Effector CD4-positive, alpha-beta T cell (primary cell): ENCODE measurements at places on chromosomes 12 and 14.

- DNase-seq = no peak
Observed at GRCh38 chr12:6180268-6181051, 19.7 kb upstream of the CD9 start.

DNA sequence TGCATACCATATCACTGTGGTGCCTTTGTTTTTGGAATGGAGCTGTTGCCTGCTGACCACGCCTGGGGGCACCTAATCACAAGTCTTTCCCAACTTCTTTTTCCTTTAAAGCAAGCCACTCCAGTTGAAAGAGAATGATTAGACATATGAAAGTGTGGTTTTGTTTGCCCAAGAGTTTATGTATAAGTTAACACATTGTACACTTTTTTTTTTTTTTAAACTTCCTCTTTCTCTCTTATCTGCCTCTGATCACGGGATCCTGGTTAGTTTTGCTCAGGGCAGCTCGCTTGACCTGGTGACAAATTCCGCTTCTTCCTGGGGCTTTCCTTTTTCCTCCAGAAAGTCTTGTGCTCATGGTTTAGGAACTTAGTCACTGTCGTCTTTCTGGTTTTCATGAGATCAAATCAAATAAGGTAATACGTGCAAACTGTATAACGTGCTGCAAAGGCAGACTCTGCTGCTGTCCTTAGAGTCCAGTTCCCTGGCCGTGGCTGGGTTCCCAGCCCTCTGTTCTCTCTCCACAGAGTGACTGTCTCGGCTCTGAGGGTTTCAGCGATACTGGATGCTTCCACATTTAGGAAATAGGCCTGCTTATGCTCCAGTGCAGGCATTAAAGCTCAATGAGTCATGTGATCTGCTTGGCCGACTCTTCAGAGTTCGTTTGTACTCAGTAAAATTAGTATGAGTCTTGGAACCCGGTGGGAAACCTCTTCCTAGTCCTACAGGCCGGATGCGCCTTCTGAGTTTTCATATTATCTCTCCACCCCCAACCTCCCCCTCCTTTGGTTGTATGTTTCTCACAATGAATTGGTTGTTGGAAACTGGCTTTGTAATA, 15.2 kb downstream of the RASSF3 start:
- DNase-seq = no peak

DNA sequence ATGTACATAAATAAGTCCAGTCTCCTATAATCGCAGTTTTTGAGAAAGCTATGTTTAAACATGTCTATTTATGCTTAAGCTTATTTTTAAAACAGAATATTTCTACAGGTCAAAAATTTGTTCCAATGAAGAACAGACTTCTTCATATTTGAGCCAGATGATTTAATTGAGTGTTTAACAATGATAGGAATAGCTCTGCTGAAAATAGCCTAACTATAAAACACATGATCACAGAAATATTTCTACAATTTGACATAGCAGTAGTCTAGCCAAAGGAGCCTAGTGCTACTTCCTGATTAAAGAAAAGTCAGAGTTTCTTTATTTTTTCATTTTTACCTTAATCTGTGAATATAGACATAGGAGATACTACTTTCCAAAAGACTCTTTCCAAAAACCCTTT, 29.4 kb downstream of the DCP1B start:
- no peak for DNase-seq

GRCh38 chr12:50257236-50258166, 25.8 kb downstream of the LIMA1 start:
- DNase-seq = no peak

- no peak for DNase-seq
Observed at GRCh38 chr14:101878211-101878821, 86.1 kb upstream of the DYNC1H1 start.

- DNase-seq = no peak
Observed at GRCh38 chr12:76688631-76689030, 75.3 kb upstream of the ZDHHC17 start.

DNA sequence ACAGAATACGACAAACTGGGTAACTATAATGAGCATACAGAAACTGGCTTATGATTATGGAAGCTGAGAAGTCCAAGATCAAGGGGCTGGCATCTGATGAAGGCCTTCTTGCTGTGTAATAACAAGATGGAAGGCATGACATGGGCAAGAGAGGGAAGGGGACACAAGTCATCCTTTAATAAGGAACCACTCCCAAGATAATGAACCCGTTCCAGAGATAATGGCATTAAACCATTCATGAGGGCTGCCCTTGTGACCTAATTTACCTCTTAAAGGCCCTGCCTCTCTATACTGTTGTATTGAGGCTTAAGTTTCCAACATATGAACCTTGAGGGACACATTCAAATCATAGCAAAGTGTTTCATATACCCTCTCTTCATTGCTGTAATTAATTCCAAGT, 4.6 kb upstream of the VTI1B start:
- no peak for DNase-seq

- no peak for DNase-seq
Observed at GRCh38 chr14:103709814-103710213, 5.4 kb downstream of the XRCC3 start.

GRCh38 chr12:19885093-19885812, 446.0 kb downstream of the AEBP2 start:
- no peak for DNase-seq

- DNase-seq = no peak
Observed at GRCh38 chr14:76782885-76783566, 21.8 kb downstream of the VASH1 start.

DNA sequence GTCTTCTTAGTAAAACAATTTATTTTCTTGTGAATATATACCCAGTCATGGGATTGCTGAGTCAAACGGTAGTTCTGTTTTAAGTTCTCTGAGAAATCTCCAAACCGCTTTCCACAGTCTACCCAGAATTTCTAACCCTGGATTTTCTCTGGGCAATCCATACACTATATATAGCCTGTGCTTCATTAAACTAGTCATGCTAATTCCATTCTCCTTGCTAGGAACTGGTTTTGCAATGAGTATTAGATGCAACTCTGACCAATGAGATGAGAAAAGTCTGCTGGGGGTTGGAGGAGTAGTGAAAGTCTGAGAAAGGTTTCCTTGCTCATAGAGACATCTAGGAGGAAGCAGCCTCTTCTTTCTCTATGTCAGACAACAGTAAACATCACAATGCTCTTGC, 196.1 kb upstream of the CDKN3 start:
- DNase-seq = no peak

- no peak for DNase-seq
Observed at GRCh38 chr12:110853836-110854235, 7.0 kb downstream of the CCDC63 start.

DNA sequence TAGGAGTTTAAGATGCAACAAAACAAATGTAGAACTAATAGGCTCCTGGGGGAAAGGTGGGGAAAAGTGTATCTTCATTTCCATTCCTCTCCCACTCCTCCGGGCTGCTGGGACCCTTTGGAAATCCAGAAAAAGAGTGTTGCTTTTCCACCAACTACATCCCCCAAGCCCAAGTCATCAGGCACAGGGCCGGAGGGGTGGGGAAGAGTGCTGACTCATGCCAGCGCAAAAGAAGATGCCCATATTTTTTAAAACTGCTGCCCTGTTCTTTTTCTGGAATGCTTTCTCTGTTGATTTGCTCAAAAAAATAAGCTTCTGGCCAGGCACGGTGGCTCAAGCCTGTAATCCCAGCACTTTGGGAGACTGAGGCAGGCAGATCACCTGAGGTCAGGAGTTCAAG, 70.9 kb downstream of the TBK1 start:
- no peak for DNase-seq

DNA sequence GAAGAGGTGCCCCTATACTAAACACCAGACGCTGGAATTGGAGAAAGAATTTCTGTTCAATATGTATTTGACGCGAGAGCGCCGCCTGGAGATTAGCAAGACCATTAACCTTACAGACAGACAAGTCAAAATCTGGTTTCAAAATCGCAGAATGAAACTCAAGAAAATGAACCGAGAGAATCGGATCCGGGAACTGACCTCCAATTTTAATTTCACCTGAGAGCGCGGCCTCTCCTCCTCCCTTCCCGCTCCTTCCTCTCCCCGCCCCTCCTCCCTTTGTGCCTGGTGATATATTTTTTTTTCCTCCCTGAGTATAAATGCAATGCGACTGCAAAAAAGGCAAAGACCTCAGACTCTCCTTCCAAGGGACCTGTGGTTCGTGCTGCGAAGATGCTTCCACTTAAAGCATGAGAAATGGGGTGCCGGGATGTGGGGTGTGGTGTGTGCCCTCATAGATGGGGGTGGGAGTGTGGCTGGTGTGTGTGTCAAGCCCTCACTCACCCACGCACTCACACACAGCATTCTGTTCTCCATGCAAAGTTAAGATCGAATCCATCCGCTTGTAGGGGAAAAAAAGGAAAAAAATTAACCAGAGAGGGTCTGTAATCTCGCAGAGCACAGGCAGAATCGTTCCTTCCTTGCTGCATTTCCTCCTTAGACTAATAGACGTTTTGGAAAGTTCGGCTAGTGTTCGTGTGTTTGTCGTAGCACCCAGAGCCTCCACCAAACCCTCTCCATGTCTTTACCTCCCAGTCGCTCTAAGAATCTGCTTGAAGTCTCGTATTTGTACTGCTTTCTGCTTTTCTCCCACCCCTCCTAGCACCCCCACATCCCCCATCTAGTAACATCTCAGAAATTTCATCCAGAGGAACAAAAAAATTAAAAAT, 4.5 kb downstream of the HOXC10 start:
- DNase-seq = no peak

- no peak for DNase-seq
Observed at GRCh38 chr12:22228022-22228875, 106.3 kb downstream of the ST8SIA1 start.

- no peak for DNase-seq
Observed at GRCh38 chr14:61152851-61153364, 128.2 kb downstream of the TMEM30B start.

- no peak for DNase-seq
Observed at GRCh38 chr12:113788020-113788856, 177.9 kb downstream of the RBM19 start.

DNA sequence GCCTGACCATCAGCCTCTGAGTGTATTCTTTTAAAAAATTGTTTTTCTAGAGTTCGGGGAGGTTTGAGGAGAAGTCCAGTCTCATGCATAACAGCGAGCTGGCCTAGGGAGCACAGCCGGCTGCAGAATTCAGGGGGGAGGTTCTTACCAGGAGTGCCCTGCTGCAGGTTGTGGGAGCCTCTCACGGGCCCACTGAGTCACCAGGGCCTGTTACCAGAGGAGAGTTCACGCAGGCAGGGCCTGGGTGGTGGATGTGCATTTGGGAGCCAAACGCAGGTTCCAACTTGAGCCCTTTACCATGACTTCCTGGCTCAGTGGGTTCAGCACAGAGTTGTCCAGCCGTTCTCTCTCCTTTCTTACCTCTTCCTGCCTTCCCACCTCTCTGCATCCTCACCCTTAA, 14.4 kb downstream of the CD9 start:
- no peak for DNase-seq

- no peak for DNase-seq
Observed at GRCh38 chr12:122560138-122560537, 33.1 kb downstream of the KNTC1 start.

- DNase-seq = no peak
Observed at GRCh38 chr12:73221836-73222235, 949.7 kb downstream of the TRHDE start.

DNA sequence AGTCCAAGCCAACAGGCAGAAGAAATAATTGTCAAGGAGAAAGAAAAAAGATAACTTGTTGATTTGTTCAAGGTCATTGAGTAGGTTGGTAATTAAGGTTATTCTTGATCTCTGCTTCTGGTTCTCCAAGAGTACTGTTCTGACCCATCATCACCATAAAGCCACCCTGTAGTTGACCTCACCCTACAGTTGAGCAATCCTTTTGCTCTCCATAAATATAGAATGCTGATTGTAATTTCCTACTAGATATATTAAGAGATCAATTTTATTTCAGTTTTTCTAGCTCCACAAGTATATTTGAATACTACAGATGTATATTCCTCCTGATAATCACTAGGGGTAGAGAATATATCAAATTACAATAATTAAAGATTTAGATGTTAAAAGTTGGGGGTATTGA, 350.5 kb upstream of the PDE3A start:
- DNase-seq = no peak
